ENCODE measurements at places on chromosomes 1 and 21.

- DNase-seq = no peak
Measured at GRCh38 chr1:17765444-17766411, 10.6 kb downstream of the ACTL8 start.

GRCh38 chr1:15816674-15817073 lies 9.2 kb upstream of the UQCRHL start:
- DNase-seq = no peak

DNA sequence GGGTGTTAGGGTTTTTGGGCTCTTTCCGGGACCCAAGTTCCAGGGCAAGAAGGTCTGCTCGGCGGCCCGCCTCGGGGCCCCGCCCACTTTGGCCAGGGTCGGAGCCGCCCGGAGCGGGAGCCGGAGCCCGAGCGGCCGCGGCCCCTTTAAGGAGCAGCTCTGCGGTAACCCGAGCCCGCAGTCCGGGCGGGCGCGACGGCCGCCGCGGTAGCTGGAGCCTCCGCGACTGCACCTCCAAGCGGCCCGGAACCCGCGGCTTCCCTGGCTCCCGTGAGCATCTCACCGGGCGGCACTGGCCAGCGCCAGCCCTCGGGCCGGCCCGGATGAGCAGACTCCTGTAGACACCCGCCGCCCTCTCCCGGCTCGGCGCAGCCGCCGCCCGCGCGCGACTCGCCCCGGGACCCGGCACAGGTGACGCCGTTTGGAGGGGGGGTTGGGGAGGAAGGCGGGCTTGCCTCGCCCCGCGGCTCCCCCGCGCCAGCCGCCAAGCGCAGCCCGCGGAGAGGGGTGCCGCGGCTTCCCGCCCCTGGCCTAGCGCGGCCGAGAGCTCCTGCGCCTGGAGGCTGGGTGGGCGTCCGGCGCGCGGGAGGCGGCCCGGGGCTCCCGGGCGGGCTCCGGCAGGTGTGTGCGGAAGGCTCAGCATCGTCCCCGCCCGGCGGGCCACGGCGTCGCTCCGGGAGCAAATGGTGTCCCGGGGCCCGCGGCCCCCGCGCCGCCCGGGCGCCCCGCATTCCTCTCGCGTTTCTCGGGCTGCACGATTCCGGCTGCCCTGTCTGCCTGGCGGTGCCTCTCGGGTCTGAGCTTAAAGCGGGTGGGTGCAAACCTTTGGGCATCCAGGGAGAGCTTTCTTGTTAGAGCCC lies at the start of gene TLCD4:
TSS of gene TLCD4 (plus strand) at position 149 of the 860 bp plus-strand sequence. CDS start 26,547 bp downstream, outside the sequence.
- DNase-seq = peak; percentile 13

- peak; percentile 29 for DNase-seq
Measured at GRCh38 chr1:224183591-224184312, 712 bp downstream of the DEGS1 start.

DNA sequence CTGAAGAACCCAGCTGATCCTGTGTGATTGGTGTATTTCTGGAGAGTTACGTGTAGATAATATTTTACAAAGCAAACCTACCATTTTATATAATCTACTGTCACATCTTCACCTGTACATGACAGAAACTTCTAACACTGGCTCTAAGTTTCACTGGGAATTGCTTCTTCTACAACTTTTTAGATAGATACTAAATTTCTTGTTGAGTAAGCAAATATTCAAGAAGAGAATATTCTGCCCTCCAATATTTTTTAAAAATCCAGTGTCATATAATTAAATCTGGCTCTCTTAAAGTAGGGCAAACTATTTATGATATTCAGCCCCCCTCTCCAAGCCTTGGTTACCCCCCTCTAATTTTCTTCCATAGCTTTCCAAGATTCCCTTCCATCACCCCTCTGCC lies 50.1 kb downstream of the MROH9 start:
- DNase-seq = no peak

DNA sequence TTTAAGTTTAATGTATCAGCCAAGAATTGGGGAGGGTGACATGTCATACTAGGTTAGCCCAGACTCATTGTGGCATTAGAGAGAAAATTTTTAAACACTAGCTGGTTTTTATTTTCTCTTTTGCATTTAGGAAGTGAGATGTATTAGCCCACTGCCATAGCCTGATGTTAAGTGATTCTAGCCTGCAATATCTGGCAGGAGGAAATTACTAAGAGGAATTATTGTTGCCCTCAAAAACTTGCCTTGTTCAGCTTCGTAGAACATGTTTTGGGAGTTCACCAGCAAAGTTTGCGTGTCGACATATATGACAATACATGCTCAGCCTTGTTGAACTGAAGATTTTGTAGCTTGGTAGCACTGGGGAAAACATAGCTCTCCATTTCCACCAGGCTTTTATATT lies 12.5 kb downstream of the ADAM30 start:
- DNase-seq = no peak

- no peak for DNase-seq
Measured at GRCh38 chr1:219659005-219659600, 46.2 kb upstream of the ZC3H11B start.

- DNase-seq = no peak
Measured at GRCh38 chr1:25216123-25216522, 16.2 kb downstream of the SYF2 start.

DNA sequence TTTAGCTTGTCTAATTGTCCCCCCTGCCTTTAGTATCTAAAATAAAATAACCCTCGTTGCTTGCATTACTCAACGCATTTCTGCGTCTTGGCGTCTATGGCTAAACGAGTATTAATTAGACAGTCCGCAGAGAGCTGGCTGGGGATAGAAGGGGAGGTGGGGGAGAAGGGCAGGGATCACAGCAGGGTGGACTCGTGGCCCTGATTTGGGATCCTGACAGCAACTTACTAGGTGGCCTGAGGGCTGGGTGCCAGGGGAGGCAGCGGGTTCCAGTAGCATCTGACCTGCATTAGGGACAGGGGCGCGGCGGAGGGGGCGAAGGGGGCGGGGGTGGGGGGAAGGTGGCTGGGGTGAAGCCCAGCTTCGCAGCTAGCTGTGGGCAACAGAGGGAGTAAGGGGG lies 1.1 kb upstream of the BACE2 start:
- DNase-seq = no peak
